NCI-H2107 (cell line): ENCODE measurements at places on chromosomes 3 and 15.

GRCh38 chr3:113157408-113158030 is 53.8 kb upstream of the BOC start:
- DNase-seq, result no peak

DNA sequence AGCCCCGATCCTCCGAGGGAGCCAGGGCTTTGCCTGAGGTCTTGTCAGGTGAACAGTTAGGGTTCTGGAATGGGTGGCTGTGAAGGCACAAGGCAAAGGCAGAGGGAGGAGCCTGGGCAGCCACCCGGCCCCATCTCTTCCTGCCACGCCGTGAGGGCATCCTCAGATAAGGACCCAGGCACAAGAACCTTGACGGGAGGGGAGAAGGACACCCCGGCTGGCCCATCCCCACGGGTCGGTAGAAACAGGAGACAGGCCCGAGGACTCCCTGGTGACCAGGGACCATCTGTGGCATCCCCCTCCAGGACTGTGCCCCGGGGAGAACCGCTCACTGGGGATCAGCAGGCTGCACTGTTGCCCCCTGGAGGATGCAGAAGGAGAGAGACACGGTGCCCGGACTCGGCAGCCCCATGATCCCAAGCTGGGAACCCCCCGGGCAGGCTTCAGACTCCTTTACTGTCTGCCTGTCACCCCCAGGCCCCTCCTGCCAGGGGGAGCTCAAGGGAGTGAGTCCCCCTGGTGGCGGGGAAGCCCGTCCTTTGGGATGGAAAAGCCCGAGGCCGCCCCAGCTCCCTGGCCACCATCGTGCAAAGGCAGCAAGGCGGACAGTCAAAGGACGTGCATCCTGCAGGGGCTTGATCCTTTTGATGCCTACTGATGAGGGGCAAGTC is 12.3 kb upstream of the PCSK6 start:
- no peak for DNase-seq

DNA sequence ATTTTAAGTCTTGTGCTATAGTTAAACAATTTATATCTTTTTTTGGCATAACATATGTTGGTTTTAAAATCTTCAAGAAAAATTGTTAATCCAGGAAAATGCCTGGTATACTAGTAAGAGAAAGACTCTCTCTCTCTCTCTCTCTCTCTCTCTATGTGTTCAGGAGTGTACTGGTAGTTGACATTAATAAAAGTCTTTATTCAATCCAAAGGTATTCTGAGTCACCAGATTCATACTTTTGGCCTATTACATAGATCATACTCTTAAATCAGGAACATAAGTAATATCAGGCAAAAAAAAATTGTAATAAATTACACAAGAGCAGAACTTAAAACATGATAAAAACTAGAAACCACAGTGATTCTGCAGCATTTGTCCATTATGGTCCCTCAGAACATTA is 70.2 kb downstream of the TFG start:
- DNase-seq, result no peak

DNA sequence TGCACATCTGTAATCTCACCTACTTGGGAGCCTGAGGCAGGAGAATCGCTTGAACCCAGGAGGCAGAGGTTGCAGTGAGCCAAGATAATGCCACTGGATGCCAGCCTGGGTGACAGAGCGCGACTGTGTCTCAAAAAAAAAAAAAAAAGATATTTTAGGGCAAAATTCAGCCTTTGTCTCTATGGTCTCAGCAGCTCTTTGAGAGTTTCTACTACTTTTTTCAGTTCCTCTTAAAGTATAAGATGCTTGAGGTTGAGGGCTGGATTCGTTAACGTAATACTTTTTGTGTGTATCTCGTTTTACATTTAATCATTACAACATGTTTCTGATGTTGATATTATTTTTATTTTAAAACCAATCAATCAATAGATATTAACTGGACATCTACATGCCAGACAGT is 381.2 kb upstream of the TBL1XR1 start:
- DNase-seq, result no peak

GRCh38 chr3:8656240-8656639 is 11.6 kb upstream of the SSUH2 start:
- DNase-seq, result no peak

- no peak for DNase-seq
Observed at GRCh38 chr3:58899159-58899952, 150.5 kb downstream of the CFAP20DC start.

GRCh38 chr3:138400651-138401070 is 33.8 kb upstream of the ESYT3 start:
- DNase-seq, result no peak

DNA sequence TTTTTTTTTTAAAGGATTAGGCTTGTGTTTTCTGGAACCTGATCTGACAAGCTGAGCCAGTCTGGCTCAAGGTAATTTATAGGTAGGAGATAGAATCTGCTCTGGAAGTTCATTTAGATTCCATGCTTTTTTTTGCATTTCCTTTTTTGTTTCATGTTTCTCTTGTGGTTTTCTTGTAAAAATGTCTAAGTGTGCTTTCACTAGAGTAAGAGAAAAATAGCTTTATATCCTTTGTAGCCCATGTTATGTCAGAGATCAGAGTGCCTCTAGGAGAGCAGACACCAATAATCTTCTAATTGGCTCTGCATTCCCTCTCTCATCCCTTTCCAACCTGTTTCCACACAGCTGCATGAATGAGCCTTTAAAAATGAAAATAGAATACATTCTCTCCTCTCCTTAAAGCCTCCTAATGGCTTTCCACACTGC is 389.8 kb upstream of the KCNMB2 start:
- DNase-seq, result no peak

DNA sequence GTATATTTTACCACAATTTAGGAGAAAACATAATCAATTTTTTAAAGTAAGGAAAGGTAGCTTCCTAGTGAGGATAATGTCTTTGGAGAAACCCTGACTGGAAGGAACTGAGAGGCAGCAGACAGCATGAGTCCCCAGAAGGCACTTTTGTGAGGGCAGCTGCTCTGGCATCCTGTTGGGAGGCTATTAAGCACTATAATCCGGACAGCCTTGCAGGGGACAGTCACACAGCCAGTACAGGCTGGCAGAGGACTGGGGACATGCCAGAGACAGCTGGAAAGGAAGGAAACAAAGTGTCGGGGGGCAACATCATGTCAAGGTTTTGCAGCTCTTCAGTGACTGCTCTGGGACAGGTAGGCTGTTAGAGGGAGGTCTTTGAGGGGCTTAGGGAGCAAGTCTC is 15.7 kb downstream of the ACAN start:
- no peak for DNase-seq

- no peak for DNase-seq
Observed at GRCh38 chr15:92907896-92908712, 8.0 kb downstream of the CHD2 start.
